Fibroblast of mammary gland (primary cell): ENCODE measurements at places on chromosomes 12 and 14.

DNA sequence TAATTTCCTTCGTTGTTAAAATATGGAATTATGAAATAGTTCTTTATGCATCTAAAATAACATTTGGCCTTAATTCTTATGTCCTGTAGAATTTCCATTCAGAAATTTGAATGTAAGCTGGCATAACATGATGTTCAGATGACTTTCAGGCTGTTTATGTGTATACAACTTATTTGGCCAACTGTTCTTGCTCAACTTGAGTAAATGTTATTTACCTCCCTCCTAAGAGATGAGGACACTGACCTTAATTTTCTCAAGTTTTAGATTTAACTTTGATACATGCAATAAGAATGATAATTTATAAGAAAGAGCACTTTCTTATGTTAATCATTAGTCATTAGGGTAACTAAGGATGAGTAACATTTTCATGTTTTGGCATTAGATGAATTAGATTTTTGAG is 365.4 kb downstream of the AEBP2 start:
- DNase-seq = no peak

- no peak for DNase-seq
These were observed 38.7 kb downstream of the KCNH5 start for GRCh38 chr14:63006531-63006930.

DNA sequence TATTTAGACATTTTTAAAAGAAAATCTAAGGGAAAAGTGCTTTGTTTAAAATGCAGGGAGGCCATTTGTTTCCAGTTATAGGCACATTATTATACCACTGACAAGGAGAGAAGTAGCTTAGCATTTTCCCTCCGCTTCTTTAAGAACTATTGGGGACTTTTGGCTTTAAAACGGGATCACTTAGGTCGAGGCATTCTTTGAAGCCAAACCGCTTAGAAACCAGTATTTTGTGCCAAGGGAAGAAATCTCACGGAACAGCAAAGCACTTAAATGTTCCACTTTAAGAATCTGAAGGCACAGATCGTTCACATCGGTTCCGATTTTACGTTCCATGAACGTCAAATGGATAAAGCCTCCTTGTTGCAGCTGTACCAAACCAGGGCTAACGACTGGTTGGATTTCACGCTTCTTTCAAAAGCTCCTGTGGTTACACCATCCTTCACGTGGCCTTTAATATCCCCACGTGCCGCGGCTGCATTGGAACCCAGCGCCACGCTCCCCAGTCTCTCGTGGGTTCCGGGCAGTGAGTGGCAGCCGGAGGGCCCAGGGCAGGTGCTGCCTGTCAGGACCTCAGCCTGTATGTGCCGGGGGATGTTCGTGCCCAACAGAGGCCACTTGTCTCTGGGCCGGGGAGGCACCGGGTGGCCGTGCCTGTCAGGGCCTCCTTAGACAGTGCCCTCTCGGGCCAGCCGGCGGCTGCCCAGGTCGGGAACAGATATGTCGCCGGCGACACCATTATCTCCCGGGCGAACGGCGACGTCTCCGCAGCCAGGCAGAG is 195.4 kb downstream of the KIF26A start:
- DNase-seq = no peak

- no peak for DNase-seq
These were observed 3.9 kb downstream of the SNAPC1 start for GRCh38 chr14:61766151-61766550.

- no peak for DNase-seq
These were observed 40.4 kb upstream of the ETV6 start for GRCh38 chr12:11609045-11609444.

- peak; percentile 97 for DNase-seq
These were observed 707.5 kb upstream of the TMEM132C start for GRCh38 chr12:127559349-127560040.
